ENCODE measurements at places on chromosomes 5 and 9.

- no peak for DNase-seq
These were observed 106.6 kb upstream of the CDH6 start for GRCh38 chr5:31086839-31087415.

- no peak for DNase-seq
These were observed 494.6 kb downstream of the GADD45G start for GRCh38 chr9:90099262-90099963.

DNA sequence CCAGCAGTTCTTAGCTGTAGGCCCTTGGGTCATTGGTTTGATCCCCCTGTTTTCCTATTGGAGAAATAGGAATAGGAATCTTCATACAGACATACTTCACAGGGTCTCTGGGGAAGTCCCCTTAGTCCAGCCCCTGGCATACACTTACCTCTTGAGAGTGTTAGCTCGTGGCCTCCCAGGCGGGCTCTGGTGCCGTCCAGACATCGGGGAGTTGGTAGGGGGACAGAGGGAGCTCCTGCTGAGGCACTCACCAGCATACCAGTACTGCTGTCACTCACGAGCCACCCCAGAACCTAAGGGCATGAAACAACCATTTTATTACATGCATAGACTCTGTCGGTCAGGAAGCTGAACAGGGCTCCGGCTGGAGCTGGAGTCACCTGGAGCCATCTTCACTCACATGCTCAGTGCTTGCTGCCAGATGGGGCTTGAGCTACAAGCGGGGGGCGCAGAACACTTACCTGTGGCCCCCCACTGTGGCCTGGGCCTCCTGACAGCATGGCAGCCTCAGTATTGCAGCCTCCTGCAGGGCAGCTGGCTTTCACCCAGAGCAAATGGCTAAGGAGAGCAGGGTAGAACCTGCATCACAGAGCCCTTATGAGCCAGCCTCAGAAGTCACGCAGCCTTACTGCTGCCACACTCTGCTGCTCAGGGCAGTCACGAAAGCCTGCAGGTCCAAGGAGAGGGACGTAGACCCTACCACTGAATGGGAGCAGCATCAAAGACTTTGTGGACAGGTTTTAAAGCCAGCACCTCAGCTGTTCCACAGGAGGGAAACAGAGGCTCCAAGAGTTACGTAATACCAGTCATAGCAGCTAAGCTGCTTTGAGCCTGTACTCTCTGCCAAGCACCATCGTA, 58.3 kb upstream of the ANGPTL2 start:
- DNase-seq = no peak

GRCh38 chr5:149645236-149645635, 63.9 kb downstream of the ARHGEF37 start:
- no peak for DNase-seq

GRCh38 chr5:6699357-6699756, 13.9 kb upstream of the TENT4A start:
- DNase-seq = no peak

DNA sequence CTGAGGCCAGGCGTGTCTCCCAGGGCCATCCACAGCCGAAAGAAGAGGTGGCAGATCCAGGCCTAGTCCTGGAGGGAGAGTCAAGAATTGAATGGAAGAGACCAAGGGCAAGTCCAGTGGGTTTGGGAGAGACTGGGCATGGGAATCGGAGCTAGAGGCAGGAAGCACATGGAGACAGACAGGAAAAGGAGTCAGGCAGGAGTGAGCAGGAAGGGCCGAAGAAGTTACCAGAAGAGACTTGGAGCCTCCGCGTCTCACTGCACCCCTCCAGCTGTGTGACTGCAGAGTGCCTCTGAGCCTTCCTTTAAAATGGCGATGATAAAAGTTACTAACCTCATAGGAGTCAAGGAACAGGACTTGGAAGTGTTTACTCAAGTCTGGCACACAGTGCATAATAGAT, 64.4 kb upstream of the ANGPTL2 start:
- DNase-seq = no peak

DNA sequence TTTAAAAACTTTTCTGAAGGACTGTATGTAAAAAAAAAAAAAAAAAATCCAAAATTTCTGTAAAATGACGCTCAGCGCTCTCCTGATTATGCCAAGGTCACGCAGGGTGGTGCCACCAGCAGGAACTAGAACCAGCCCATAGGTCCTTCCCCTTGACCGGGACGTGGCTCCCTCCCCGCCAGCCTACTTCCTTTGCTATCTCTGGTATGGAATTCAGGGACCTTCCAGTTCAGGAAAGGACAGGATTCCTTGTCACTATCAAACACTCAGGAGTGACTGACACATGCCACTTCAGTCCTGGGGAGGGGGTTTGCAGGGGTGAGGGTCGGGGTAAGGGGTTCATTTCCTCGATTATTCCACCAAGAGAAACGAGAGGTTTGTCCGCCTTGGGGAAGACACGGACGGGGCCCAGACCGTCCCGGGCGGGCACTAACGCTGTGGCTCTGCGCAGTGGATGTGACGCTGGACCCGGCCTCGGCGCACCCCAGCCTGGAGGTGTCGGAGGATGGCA, 18.8 kb downstream of the BTNL9 start:
- DNase-seq = no peak

DNA sequence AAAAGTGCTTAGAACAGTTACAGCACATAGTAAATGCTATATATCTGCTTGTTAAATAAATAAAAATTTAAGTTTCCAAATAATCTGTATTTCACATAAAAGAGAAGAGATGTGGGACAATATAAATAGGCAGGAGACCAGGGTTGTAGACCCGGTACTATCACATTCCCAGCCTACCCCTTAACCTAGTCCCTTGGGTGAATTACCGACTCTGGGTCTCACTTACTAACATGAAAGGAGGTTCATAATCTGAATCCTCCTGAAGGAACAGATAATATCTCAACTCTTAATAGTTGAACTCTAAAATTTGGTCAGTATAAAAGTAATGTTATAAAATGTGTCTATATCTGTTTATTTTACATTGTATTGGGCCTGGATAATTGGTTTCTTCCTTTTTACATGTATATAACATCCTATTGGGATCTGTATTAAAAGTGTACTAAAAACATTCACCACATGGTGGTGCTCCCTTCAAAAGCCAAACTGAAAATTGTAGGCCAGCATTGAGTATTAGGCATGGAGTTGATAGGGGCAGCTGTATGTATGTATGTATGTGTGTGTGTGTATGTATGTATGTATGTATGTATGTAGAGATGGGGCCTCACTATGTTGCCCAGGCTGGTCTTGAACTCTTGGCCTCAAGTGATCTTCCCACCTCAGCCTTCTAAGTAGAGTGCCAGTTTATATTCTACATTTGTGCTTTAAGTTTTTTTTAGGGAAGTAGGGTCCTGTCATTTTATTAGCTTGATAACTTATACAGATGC, 64.2 kb upstream of the ABL1 start:
- peak; percentile 55 for DNase-seq

GRCh38 chr5:135116160-135116561, 82.1 kb upstream of the PITX1 start:
- no peak for DNase-seq

DNA sequence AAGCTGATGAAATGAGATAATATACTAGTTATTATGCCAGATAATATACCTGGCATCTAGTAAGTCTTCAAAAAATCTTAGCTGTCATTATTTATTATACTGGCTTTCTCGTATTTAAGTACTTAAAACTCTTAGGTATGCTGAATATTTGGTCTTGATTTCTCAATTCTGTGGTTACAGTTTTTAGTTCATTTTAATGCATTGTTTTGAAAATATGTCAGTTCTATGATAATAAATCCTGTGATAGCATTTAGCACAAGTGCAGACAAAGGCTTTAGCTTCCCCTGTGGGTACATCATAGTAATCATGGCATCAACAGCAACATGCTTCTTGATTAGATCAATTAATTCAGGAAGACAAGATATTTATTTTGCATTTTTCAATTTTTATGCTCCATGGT, 133.0 kb downstream of the SMC2 start:
- DNase-seq = no peak

- DNase-seq = no peak
These were observed 323.4 kb downstream of the KDM4C start for GRCh38 chr9:7081065-7081600.

- DNase-seq = no peak
These were observed 662.9 kb upstream of the ZNF608 start for GRCh38 chr5:125409234-125409860.

DNA sequence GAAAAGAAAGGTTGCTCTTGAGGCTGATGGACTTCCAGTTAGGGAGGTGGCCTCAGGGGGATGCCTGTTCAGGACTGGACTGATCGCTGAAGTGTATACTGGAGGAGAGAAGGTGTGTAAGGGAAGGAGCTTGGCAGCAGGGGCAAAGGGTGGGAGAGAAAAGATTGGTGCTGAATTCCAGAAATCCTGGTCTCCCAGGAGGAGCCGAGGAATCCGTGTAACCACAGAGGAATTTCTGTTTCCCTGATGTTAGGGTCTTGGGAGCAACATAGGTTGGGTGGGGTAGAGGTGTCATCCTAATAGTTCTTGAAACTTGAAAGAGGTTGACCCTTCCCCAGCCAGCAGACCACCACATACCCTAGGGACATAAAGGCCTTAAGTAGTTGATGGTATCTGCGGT, 88.9 kb upstream of the PTPN3 start:
- no peak for DNase-seq

GRCh38 chr5:150075233-150075632, 11.1 kb downstream of the CSF1R start:
- DNase-seq = no peak

DNA sequence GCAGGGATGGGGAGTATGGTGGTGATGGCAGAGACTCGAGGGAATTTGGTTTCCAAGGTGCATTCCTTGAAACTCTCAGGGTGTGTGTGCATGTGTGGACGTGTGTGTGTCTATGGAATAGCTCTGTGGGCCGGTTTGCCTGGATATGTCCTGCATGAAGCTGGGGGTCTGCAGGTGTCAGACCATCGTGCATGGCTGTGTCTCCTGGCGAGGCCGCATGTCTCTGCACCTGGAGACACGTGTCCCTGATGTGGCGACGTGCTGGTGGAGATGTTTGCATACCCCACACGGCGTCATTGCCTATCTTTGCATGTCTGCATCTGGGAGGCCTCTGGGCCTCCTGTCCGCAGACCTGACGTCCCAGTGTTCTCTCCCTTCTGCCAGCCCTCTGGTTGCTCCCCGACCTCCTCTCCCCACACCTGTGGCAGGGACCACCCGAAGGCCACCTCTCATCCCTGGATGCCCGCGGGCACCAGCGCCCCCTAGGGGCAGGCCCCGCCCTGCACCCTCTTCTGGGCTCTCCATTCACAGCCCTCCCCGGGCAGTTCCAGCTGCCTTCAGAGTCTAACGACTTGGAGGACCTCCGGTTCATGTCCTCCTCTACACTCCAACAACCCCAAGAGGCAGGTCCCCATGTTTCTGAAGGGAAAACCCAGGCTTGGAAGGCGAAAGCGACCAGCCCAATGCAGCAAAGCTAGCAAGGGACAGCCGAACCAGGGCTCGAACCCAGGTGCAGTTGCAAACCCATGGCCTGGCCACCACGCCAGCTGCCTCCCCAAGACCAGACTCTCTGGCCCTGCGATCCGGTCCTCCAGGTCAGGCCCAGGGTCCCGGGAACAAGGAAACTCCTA, 88.6 kb downstream of the LMX1B start:
- DNase-seq = peak; percentile 66

- DNase-seq = no peak
These were observed 53.4 kb downstream of the AQP7 start for GRCh38 chr9:33348998-33349397.

DNA sequence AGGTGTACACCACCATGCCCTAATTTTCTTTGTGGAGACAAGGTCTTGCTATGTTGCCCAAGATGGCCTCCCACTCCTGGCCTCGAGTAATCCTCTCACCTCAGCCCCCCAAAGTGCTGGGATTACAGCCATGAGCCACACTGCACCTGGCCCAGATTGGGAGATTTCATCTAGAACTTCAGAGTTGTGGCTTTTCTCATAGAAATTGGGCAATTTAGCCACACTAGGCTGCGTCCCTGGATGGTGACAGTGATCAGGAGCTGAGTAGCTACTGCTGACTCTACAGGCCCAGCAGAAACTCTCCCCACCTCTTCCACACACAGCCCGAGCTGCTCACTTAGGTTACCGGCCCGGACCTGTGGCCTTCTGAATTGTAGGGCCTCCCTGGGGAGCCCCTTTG, 7.7 kb downstream of the PFN3 start:
- DNase-seq = no peak

DNA sequence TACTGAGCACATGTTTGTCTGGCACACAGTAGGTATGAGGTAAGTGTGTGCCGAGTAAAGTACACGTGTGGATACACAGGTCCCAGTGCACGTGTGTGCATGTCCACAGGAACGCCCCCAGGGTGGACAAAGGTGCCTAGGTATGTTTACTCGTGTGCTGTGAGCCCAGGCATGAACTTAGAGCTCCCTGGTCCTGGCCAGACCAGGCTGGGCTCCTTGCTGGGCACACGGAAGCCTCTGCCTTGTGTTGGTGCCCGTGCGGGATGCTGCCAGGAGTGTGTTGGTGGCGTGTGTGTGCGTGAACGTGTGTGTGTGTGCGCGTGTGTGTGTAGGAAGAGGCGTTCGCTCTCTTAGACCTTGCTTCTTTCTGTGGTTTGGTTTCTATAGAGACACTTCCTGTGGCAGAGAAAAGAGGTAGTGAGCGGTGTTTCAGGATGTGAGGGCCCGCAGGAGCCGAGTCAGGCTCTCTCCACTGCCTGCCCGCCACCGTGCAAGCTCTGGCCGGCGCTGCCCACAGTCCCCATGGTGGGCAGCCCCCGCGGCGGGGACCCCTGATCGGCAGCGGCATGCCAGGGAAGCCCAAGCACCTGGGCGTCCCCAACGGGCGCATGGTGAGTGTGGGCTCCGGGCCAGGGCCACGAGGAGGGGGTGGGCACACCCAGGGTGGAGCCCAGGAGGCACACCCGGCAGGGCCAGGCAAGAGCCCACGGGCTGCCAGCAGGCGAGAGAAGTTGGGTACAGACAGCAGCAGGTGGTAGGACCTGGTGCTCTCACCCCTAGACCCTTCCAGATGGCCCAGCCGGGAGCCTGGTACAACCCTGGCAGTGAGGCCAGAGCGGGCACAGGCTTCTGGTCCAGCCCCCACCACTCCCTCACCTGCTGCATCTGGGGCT, at the start of gene RGS14:
Gene RGS14, plus strand, starts transcription at position 466 of the 893 bp plus-strand sequence. Its CDS starts 101 bp downstream, at position 567.
- DNase-seq = peak; percentile 93

- no peak for DNase-seq
These were observed 64.2 kb upstream of the STK32A start for GRCh38 chr5:147170603-147171002.

DNA sequence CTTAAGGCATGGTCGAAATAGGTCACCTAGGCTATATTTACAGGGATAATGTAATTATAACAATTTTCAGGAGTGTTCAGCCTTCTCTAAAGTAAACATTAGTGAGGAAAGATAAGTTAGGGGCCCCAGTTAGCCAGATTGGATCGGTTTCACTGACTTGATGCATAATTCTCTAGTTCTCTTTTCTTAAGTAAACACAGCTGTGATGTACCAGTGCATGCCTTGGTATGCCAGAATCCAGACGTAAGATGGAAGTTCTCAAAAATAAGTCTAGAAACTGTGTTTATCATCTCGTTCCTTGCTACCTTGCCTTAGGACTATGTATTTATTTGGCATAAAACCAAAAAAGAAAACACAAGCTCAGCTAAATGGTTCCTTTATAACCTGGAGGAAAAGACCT, 442.2 kb upstream of the CLINT1 start:
- no peak for DNase-seq

DNA sequence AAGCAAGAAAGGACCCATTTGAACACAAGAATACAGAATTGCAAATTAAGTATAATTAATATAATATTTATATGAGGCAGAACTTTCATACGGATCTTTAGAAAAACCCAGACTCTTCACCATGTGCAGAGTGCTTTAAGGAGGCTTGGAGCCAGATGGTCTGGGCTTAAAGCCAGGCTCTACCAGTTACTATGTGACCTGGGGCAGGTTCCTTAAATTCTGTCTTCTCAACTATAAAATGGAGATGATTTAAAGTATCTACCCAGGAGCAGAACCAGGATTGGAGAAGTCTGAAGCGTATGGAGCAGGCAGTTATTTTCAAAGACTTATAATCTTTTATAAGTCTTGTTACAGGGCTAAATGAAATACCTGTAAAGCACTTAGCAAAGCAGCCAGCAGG, 202.1 kb downstream of the TSSK1B start:
- DNase-seq = no peak

Data from GM20000 (cell line).